ENCODE measurements at places on chromosomes 7 and 10.

DNA sequence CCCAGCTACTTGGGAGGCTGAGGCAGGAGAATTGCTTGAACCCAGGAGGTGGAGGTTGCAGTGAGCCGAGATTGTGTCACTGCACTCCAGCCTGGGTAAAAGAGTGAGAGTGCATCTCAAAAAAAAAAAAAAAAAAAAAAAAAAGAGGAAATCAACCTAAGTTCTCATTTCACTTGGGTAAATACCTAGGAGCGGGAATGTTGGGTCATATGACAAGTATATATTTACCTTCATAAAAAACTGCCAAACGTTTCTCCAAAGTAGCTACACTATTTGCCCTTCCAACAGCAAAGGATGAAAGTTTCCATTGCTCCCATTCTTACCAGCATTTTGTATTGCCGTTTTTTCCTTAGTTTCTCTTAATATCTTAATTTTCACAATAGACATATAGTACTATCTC lies 9.8 kb downstream of the P4HA1 start:
- no peak for DNase-seq

- no peak for DNase-seq
These were observed 566.9 kb downstream of the DNAJB6 start for GRCh38 chr7:157903710-157904109.

- no peak for DNase-seq
These were observed 918.6 kb downstream of the KCNMA1 start for GRCh38 chr10:76719006-76719405.

DNA sequence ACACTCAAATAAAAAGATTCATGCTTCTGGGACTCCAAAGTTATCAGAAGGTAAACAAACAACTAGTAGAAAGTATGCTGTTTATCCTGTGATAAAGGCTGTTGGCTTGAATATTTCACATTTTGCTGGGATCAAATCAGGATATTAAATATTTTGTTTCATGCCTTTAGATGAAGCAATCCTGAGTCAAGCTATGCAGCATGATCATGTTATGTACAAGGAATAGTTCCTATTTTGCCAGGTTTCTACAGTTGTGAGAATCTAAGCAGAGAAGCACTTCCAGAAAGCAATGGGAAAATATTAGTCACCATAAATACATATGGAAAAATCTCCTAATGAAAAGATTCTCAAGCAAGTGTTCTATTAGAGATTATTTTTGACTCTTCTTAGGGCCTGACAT lies 262.8 kb upstream of the PCDH15 start:
- DNase-seq, result peak; percentile 21

DNA sequence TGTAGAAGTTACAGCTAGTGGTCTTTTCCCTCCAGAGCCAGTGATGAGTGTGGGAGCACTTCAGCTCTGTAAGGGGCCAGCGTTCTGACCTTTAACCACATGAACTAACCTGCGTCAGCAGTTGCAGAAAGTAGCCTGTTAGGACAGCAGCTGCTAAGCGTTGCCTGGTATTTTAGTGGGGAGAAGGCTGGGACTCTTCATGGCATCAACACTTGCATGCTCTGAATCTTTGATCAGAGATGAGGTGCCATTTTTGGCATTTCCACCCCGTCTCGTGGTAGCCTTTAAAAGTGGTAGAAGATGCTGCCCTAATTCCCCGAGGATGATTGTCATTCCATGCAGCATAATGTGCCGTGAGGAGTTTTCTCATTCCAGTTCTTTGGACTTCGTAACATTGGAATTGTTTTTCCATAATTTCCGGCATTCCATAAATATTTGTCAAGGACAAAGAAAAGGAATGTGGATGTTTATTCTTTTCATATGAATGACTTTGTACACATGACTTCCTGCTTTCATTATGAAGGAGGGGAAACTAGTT lies 92.2 kb downstream of the AVL9 start:
- peak; percentile 95 for DNase-seq

DNA sequence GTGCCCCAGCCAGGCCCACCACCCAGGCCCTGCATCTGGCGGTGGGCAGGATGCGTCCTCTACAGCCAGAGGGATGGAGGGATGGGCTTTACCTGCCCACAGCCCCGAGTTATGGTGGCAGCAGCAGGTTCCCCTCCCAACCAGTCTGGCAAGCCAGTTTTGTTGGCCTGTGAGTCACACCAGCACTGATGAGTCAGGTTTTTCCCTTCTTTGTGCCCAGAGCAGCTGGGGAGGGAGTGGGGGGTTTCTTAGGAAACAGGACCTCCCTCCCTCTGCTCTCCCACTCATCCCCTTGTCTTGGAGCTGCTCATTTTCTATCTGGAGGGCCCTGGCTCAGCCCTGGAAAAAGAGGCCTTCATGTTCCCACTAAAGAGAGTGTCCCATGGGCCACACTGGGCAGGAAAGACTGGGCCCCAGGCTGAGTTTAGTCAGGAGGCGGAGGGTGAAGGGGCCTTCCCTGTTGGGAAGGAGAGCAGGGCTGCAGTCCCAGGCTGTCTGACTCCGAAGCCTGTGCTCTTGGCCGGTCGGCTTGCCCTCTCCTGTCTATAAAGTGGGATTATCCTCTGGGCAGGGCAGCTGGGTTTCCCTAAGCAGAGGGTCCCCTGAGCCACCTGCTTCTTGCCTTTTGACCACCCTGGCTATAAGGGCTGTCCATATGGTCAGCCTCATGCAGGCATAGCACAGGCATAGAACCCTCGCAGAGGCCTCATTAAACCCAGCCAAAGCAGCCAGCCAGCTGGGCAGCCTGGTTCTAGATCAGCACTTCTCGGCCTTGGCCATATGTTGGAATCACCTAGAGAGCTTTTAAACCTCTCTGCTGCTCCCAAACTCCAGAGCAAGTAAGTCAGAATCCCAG lies 30.2 kb upstream of the ANKRD2 start:
- DNase-seq, result peak; percentile 94

DNA sequence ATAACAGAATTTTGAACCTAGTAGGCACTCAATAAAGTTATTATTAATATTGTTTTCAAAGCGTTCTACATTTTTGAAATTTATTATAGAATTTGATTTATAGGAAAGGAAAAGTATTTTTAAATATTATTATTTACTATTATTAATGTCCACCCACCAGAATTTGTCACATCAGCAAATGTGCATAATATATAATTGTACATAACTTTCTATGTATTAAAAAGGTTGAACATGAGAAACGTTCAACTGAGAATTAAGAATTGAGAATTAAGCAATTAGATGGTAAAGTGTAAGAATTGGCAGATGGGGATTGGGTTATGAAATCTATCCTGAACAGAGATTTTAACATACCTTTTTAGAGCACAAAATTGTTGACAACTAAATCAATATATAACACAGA lies 129.8 kb downstream of the PTN start:
- DNase-seq, result no peak

DNA sequence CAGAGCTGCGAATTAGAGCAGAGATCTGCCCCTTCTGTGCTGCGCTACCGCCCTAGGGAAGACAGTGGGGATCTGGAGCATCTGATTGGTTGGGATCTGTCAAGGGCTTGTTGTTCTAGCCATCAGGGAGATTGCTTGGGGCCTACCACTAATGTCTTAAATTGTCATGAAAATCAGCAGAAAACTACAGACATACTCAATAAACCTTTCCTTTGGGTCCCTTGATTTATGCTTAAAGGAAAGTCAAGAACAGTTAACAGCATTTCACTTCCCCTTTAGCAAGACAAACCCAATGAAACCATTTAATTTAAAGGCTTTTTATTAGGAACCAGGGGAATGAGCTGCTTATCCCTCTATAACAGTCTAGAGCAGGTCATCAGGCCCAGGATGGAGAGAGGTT lies 10.0 kb downstream of the SLC25A28 start:
- no peak for DNase-seq

DNA sequence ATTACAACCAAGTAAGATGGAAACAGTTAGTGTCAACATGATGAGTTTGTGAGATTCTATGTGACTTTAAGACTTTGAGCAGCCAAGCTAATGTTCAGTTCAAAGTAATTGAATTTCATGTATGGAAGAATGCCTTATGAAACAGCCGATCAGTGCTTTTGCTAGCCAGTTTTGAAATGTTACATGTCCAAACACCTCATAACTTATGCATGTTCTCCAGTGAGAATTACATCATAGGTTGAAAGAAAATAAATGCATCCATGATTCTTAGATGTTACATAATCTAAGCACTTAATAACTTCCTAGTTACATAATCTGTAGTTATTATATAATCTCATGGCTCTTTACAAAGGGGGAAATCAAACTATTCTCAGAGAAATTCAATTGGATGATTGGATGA lies 211.3 kb downstream of the BICC1 start:
- DNase-seq, result peak; percentile 40

DNA sequence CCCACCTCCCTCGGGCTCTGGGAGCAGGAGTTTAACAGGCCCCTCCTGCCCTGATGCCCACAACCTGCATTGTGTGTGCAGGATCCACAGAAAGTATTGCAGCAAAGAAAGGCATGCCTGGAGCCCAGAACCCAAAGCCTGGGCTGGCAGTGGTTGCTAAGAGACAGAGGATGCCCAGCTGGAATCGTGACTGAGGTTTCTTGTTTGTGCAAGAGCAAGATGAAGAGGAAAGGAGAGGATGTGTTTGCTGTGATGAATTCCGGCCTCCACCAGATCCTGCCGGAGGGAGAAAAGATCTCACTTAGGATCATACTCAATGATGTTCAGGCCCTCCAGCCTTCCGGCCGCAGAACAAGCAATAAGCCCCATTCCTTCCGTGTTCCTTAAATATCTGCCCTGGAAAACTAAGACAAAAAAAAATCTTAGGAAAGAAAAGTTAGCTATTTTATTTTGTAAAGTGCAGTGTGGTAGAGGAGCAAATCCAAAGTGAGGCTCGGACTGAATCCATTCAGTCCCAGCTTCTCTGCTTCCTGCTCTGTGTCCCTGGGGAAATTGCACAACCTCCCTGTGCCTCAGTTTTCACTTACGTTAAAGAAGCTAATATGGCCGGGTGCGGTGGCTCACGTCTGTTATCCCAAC lies 57.1 kb downstream of the SLIT1 start:
- no peak for DNase-seq

DNA sequence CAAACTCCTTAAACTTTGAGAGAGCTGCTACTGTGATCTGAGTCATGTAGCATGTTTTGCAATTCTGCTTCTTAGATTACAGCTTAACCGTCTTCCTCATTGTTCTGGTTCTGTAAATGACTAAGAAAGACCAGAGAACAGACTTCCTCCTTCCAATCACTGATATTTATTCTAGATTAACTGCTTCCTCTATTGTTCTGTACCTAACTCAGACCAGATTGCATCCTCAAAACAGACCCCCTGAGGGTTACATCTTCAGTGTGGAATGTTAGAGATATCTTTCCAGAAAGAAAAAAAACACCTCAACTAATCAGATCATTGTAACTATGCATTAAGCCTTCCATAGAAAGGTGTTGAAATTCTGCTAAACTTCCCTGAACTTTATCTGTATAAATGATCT lies 5.7 kb upstream of the PIP start:
- peak; percentile 90 for DNase-seq

- DNase-seq, result no peak
These were observed 72.6 kb downstream of the MYL10 start for GRCh38 chr7:101556453-101556968.

- DNase-seq, result peak; percentile 95
These were observed 516.7 kb upstream of the CELF2 start for GRCh38 chr10:10500937-10501336.

DNA sequence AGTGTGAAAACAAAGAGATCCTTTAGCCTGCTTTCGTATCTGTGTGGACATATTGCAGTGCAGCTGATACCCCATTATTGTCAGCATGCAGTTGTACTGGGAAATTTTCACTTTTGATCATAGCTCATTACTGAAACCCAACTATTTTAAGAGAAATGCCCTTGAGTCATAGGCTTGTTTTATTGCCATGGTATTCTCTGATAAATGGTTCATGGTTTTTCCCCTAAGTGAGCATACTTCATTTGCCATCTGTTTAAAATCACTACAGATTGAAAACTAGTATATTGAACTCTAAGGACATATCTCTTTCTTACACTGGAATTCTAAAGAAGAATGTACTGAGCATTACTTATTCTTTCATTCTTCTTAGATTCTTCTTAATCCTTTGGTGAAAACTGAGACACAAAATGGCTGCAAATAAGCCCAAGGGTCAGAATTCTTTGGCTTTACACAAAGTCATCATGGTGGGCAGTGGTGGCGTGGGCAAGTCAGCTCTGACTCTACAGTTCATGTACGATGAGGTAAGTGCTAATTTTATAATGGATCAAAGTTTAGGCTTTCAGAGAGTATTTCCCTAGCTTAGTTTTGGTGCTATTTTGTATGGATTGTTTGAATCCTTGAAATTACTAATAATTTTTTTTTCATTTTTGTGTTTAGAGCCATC lies 63.0 kb downstream of the RALA start:
- no peak for DNase-seq

GRCh38 chr10:70295926-70296325 lies 12.1 kb upstream of the NPFFR1 start:
- DNase-seq, result no peak

- DNase-seq, result peak; percentile 80
These were observed 103.8 kb downstream of the ATE1 start for GRCh38 chr10:121823993-121824463.

DNA sequence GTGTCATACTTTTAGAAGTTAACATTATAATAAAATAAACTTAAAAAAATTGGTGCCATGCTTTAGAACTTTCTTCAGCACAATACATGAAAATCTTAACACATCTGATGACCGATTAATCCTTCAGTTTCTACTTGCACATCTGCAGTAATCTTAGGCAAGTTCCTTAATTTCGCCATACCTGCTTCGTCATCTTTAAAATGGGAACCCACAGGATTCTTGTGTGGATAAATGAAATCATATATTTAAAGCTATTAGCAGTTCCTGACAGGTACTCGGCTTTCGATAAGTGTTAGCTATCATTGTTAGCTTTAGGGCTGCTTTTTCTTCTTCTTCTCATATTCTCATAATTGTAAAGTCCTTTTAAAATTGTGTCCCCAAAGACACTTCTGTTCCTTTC lies 907 bp upstream of the VPS50 start:
- no peak for DNase-seq

DNA sequence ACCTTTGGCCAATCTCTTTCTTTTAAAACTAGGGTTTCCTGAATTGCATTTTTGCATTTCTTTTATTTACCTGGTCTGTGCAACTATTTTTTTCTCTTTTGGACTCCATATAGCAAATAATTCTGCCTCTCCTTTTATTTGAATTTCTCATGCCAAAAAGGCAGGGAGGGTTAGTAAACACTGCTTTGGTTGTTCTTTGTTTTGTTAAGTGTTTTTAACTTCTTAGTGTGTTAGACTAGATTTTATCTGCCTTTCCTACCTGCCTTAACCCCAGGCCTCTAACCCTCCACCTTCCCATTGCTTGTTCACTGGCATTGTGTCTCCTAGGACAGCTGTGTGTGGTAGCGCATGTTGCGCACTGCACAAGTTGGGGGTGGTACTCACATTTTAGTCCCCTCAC lies 18.1 kb downstream of the ZMIZ1 start:
- no peak for DNase-seq

Measured in iris pigment epithelial cell (primary cell).